Left hindlimb (tissue), 1 donor: ENCODE measurements at places on chromosomes 12 and 14.

DNA sequence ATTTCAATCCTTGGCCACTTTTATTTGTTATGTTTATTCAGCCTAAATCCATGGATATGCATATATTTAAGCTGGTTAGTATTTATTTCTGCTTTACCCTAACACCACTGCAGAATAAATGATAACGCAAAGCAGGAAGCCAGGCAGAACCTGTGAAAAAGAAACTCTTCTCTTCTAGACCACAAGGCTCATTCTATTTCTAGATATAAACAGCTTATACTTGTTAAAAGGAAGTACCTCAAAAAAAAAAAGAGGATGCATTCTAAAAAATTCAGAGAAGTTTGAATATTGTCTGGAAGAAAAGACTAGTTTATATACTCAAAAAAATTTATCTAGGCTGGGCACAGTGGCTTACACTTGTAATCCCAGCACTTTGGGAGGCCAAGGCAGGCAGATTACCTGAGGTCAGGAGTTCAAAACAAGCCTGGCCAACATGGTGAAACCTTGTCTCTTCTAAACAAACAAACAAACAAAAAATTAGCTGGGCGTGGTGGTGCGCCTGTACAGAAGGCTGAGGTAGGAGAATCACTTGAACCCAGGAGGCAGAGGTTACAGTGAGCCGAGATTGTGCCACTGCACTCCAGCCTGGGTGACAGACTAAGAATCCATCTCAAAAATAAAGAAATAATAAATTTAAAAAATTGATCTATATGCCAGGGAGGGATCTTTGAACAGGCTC, 55.8 kb downstream of the GALNT4 start:
- no peak for DNase-seq

DNA sequence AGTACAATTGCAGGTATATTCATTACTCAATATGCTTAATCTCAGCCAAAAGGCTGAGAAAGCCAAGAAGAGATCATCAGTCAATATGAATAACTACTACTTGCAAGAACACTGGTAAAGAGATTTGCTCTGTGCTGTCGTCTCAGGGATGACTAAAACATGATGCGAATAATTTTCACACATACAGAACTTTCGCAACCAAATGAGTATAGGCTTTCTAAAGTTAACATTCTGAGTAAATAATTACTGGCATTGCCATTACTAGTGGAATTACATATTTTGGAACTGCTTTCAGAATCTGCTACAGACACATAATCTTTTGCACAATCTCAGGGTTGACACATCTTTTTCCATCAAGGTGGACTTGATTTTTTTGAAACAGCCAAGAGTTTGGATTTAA, 24.7 kb downstream of the NCKAP1L start:
- no peak for DNase-seq

GRCh38 chr12:107522692-107523477, 162.7 kb upstream of the PWP1 start:
- DNase-seq, result no peak

DNA sequence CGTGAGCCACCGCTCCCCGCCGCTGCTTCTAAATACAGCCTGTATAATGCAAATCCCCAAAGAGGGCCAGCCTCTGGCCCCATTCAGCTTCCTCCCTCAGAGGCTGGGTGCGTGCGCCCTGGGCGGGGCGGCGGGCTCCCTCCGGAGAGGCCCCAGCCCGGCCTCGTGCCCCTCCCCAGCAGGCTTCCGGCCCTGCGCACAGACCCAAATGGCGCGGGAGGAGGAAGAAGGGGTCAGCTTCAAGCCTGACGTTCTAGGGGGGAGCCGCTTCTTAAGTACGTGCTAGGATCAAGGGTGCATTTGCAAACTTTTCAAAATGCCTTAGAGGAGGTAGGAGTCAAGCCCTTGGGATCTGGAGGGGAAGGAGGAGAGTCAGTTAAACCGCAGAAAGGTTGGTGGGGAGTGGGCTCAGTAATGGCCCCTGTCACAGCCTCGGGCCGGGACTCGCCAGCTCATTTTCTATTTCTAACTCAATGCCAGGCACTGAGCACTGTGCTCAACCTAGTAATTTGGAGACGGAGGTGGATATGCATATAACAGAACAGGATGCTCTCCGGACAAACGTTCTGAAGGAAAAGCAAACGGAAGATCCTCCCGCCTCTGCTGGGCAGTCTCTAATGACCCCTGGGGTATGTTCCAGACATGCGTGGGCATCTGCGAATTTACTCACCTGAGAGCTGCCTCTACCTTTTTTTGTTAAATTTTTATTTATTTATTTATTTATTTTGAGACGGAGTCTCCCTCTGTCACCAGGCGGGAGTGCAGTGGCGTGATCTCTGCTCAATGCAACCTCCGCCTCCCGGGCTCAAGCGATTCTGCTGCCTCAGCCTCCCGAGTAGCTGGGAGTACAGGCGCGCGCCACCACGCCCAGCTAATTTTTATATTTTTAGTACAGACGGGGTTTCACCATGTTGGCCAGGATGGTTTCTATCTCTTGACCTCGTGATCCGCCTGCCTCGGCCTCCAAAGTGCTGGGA, 32.3 kb downstream of the NINJ2 start:
- DNase-seq, result no peak

DNA sequence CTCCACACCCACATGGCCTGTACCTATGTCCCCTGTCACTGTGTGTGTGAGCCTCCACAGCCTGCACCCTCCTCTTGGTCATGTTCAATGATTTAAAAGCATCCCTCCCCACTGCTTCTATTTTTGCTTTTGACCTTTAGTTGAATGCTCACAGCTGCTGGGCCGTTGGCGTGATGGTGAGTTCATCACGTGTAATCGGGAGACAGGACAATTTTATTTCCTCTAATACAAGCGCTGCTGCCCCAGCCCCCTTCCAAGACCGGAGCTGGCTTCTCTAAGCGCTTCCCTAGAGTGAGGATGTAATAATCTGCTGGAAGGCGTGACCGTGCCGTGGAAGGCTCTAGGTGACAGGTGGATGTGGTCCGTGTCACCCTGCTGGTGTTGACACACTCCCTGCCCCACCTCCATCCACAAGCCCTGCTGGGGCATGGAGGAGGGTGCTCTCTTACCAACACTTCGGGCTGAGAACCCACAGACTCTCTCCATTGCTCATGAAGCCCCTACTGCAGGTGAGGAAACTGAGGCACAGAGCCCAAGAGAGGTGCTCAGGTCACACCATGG, 25.4 kb downstream of the CCDC85C start:
- no peak for DNase-seq
